ENCODE measurements at places on chromosomes 7 and 10. TPM values are rescaled to one million over a fixed set of nuclear protein-coding genes. Genes with fewer than 3 reads are reported as not detected.

GRCh38 chr10:28284126-28284525 is 18.7 kb downstream of the MPP7 start:
- no peak for DNase-seq

- no peak for DNase-seq
These were observed 546.4 kb downstream of the TNS3 start for GRCh38 chr7:47035522-47035921.

- no peak for DNase-seq
These were observed 45.0 kb downstream of the JAKMIP3 start for GRCh38 chr10:132110713-132111112.

DNA sequence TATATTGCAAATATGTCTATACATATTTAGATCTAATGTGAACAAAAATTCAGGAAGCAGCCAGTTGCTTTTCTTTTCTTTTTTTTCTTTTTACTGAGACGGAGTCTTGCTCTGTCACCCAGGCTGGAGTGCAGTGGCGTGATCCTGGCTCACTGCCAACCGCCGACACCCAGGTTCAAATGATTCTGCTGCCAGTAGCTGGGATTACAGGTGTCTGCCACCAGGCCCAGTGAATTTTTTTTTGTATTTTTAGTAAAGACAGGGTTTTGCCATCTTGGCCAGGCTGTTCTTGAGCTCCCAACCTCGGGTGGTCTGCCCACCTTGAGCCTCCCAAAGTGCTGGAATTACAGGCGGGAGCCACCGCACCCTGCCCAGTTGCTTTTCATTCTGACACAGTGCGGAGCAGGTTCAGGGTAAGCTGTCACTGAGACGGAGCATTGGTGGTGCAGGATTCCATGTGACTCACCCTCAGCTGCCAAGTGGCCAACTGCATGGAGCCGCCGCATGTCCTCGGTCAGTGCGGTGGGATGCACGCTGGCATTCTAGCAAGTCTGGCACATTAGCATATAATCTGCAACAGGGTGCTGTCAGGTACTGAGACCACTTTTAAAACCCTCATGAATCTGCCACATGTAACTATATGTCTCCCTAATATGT is 362.7 kb downstream of the DNAJB6 start:
- DNase-seq: no peak

DNA sequence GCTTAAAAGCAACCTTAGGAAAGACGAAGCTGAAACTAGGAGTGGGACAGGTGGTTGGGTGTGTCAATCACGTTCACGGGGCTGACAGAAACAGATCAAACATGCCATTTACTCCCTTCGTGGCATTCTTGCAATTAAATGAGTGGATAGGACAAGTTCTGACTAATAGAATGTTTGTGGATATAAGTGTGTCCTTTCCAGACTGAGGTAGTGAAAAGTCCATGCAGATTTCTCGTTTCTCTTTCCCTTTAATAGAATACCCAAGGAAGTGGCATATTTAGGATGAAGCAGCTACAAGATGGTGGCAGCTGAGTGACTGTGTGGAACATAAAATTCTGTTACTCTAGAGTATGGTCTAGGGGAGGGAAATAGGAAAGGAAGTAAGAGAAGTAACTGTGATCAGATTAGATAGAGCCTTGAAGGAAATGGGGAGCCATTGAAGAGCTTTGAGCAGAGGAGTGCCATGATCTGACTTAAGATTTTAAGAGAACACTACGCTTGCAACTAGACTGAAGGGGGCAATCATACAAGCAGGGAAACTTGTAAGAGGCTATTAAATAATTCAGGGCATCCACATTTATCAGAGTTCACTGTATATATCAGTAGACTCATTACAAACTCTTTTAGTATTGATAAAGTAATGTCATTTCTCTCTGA is 46.3 kb upstream of the HYAL4 start:
- no peak for DNase-seq

GRCh38 chr7:51606601-51607154 is 290.1 kb upstream of the COBL start:
- DNase-seq: no peak

DNA sequence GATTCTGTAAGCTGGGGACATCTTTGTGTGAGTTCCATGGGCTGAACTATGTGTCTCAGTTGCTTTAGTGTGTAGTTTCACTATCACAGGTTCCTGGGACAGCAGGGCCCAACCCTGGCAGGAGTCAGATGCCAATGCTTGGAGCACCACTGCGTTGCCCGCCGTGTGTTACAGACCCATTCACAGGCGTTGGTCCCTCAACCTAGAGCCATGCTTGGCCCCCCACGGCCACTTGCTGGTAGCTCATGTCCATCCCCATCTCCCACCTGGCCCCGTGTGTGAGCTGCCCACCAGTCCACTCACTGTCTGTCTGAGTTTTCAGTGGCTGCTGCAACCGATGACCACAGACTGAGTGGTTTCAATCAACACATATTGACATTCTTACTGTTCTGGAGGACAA is 546.9 kb downstream of the TCERG1L start:
- no peak for DNase-seq

GRCh38 chr7:22627136-22627535 is 99.9 kb upstream of the IL6 start:
- DNase-seq: no peak

DNA sequence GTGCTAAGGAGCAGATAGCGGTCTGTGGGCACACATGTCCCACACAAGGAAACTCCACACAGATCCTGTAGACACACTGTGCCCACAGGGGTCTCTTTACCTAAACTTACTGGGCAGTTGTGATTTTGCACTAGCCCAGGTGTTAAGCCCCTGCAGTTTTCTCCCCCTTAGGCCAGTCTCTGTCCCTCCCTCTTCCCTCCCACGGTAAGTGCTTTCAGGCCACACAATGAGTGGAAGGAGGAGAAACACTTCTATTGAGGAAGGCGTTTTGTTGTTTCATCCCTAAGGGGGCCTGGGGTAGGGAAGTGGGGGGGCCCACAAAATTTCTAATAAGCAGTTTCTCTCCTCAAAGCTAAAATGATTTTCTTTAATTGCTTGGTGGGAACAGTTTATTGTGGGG is 51.4 kb downstream of the FBXW4 start:
- DNase-seq: no peak

Gene LRRC18
- not detected for total RNA-seq

Gene ENKUR
- total RNA-seq: not detected

All from activated B cell treated with CpG ODN at 0.5 μM for 24 hours (primary cell).